ENCODE measurements at places on chromosomes 2 and 18.

GRCh38 chr2:128166746-128167353 is 75.8 kb downstream of the UGGT1 start:
- DNase-seq: no peak

DNA sequence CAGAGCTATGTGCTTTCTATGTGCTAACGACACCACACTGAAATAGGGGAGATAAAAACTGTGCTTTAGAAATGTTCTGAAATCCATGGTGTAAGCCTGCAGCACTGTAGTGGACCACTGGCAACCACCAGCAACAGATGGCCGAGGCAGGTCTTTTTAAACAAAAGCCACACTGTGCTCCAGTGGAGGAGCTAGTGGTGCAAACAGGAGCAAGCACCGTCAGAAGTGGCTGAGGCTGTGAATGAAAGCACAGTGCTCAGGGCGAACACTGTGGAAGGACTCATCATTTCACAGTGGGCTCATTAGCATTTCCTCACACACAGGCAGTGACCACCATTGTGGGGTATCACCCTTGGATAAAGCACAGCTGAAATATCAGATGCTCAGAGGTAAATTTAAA is 22.9 kb upstream of the MTX2 start:
- no peak for DNase-seq

GRCh38 chr2:190794377-190794776 is 86.2 kb upstream of the GLS start:
- no peak for DNase-seq

GRCh38 chr2:61367177-61367576 is 103.7 kb downstream of the USP34 start:
- no peak for DNase-seq

DNA sequence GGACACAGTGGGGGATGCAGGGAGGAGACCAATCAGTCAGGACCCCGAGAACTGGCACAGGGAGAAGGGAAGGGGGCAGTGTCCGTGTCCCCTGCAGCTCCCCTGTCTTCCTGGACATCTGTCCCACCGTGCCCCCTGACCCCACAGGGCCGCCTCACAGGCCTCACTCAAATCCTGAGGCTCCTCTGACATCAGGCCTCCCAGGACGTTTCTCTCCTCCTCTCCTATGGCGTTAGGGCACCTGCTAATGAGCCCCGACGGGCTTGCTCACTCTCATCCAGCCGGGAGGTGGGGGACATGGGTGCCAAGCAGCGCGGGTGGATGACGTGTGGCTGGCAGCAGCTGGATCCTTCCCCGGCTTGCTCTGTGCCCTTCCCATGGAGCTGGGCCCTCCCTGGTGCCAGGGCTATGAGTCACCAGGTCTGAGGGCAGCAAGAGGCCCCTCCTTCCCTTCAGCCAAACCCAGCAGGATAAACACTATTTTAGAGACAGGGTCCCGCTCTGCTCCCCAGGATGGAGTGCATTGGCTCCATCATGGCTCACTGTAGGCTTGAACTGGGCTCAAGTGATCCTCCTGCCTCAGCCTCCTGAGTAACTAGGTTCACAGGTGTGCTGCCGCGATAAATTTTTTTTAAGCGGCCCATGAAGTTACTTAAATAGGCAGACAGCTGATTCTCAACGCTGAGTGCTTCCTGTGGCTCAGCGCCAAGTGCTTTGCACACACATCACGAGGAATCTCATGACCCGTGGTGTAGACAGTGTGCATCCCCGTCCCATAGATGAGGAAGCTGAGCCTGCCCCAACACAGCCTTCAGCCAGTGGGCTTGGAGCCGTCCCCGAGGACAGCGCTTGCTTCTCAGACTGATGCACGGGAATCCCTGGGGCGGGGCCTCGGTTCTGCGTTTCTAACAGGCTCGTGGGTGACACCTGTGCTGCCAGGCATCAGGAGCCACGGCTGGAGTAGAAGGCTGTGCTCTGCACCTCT is 64.5 kb upstream of the HDAC4 start:
- no peak for DNase-seq

DNA sequence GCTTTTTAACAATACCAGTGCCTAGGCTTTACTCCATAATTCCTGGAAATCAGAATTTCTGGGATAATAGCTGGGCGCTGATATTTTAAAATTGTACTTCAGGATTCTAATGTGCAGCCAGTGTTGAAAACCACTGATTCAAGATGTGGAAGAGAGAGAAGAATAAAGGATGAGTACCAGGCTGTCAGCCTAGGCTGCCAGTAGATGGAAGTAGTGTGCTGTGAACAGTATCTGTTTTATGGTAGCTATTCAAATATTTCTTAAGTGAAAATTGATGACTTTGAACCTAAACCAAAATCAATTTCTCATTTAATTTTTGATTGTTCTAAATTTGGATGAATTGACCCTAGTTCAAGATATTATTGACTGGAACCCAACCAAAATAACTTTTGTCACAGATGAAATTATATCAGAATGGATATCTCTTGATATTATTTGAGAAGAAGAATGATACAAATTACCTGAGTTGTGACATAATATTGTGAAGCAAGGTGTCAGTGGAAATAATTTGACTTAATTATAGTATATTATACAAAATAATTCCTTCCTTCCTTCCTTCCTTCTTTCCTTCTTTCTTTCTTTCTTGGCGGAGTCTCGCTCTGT is 88.0 kb downstream of the COMMD1 start:
- DNase-seq: no peak

- DNase-seq: no peak
Measured at GRCh38 chr18:46010676-46011075, 43.5 kb upstream of the EPG5 start.

DNA sequence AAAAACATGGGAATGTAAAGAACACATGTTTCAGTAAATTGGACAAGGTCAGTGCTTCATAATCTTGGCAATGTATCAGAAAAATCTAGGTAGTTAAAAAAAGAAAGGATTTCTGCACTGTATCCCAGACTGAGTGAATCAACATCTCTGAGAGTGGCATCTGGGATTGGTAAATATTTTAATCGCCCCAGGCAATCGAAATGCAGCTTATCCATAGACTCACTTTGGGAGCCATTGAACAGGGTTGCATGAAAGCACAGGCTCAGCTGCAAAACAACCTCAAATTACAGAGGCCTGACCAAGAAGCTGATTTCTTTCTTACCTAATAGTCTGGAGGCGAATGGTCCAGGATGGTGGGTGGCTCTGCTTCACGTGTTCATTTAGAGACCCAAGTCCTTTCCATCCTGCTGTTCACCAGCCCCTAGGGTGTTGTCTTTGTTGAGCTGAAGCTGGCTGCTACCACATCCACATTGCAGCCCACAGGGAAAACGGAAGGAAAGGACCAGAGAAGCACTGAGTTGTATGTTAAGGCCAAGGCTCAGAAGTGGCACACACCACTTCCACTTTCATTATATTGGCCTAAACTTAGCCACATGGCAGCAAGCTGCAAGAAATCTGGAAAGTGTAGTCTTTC is 59.0 kb downstream of the MOGAT1 start:
- DNase-seq: no peak

DNA sequence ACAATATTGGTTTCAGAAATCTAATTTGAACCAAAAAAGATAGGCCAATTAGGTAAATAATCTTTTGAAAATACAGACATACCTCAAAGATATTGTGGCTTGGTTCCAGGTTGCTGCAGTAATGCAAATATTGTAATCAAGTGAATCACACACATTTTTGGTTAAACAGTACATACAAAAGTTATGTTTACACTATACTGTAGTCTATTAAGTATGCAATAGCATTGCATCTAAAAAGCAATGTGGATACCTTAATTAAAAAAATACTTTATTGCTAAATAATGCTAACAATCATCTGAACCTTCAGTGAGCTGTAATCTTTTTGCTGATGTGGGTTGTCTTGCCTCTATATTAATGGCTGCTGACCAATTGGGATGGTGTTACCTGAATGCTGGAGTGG is 67.3 kb downstream of the KYNU start:
- DNase-seq: no peak

GRCh38 chr2:195498176-195498575 is 158.8 kb upstream of the SLC39A10 start:
- DNase-seq: peak; percentile 26

- DNase-seq: no peak
Measured at GRCh38 chr2:54634021-54634420, 89.4 kb upstream of the EML6 start.

DNA sequence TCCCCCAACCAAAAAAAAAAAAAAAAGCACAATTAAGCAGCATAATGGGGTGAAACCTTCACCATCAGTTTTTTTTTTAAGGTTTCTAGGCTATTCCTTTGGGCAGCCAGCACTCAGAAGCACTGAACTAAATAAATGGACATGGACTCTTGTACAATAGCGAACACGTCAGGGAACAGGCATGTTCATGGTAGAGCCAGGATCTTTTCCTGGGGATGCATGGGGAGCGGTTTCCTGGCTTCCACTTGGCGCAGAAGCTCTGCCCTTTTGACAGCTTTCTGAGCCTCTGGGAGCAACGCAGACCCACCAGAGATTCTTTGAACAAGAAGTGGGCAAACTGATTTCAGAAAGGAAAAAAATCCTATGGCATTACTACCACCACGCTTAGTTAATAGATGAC is 35.0 kb downstream of the ALPK2 start:
- no peak for DNase-seq

GRCh38 chr2:206064077-206064476 is 21.9 kb downstream of the INO80D start:
- DNase-seq: no peak

- DNase-seq: no peak
Measured at GRCh38 chr2:210475706-210476105, 853 bp downstream of the LANCL1 start.

DNA sequence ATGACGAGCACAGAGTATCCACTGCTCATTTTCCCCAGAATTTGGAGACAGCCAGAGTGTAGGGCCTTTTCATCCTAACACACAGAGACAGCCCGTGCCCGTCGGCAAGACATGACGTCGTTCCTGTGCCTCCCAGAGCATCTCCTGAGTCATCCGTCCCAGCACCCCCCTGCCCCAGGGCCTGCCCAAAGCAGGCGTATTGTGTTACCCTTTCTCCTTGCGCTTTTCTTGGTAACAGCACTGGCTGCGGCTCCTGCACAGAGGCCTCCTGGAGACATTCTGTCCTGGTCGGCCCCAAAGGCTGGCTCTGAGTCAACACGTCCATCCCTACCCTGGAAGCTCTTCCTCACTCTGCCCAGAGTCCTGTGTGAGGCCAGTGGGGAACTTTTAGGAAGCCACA is 217.1 kb downstream of the KLHL29 start:
- DNase-seq: no peak

DNA sequence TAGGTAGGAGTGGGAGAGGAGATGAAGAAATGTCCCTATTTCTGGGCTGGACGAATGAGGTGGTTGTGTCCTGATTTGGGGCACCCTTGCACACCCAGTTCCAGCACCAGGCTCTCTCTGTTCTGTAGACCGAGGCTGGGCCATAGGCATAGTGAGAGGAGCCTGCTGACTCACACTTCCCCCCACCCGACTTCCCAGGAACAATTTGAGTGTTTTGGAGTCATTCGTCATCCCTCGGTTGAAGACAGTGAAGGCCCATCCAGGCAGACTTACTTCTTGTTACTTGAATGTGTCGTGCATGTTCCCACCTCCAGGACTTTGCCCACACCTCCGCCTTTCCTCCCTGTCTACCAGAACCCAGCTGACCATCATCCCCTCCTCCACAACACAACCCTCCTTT is 179.1 kb downstream of the HAUS1 start:
- no peak for DNase-seq

DNA sequence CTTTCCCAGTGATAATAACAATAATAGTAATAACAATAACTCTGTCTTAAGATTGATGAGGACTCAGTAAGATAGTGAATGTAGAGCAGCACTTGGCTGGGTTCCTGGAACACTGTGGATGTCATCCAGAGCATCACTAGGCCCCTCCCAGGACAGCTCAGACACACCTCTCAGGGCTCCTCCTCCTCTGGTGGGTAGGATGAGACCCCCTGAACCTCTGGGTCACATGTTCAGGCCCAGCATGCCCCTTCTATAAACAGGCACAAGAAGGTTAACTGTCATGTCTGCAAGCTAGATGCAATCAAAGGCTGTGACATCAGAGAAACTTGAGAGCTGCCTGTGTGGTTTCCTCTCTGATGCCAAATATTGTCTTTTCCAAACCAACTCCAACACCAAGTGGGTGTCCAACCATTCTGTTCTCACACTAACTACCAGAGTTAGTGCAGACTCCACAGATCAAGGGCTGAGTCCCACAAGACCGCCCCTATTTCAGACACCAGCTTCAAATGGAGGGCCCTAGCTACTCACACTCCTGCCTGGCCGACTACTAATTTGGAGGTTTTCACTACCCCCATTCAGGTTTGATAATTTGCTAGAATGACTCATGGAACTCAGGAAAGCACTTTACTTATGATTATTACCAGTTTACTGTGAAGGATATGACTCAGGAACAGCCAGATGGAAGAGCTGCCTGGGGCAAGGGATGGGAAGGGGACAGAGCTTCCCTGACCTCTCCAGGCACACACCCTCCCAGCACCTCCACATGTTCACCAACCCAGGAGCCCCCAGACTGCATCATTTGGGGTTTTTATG is 46.4 kb upstream of the BZW1 start:
- DNase-seq: peak; percentile 44

- DNase-seq: no peak
Measured at GRCh38 chr2:174495365-174496012, 8.7 kb upstream of the GPR155 start.

- no peak for DNase-seq
Measured at GRCh38 chr2:1541040-1541439, 127.8 kb downstream of the TPO start.

DNA sequence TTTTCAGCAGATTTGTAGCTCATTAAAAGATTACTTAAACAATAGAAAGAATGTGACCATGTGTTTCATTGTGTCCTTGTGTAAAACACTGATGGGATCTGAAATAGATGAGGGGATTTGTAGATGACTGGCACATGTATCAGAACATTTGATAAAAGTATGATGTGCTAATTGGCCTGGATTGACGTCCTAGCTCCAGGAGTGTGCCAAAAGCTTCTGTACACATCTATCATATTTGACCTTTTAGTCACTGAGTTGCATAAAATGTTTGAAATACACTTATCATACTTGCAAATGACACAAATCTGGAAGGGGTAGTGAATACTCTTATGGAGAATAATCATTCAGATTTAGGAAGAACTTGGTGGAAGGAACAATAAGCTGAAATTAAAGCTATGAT is 778.5 kb downstream of the ERBB4 start:
- no peak for DNase-seq

GRCh38 chr2:229071292-229071976 is 199.7 kb downstream of the PID1 start:
- DNase-seq: no peak

DNA sequence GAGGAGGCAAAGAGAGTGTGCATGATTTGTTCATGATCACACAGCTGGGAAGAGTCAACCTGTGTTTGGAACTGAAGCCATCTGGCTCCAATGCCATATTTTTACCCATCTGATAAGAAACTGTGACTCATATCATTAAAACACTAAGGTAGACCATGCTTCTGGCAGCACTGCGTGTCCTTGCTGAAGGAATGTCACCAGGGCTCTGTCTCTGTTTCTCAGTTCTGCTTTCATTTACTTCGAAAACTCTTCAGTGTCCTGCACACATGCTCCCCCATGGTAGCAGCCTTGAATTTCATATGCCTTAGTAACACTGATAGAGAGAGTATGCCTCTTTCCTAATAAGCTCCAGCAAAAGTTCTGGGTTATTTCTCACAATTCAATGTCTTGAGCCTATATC is 830.4 kb downstream of the DCDC2C start:
- DNase-seq: no peak

GRCh38 chr2:184272056-184272455 is 326.3 kb upstream of the ZNF804A start:
- DNase-seq: no peak
